ENCODE measurements at places on chromosomes 6 and 20. TPM values are rescaled to one million over a fixed set of nuclear protein-coding genes. Genes with fewer than 3 reads are reported as not detected.

- no peak for DNase-seq
These were observed 75.4 kb downstream of the MTHFD1L start for GRCh38 chr6:150940941-150941340.

GRCh38 chr20:21503345-21503744, 10.5 kb downstream of the NKX2-2 start:
- DNase-seq, result no peak

Gene BCAS1
- 3.1 TPM for total RNA-seq

Gene MATN4
- total RNA-seq, result not detected

Gene TFAP2D
- total RNA-seq, result not detected
